ENCODE measurements at places on chromosomes 1 and 21. TPM values are rescaled to one million over a fixed set of nuclear protein-coding genes. Genes with fewer than 3 reads are reported as not detected.

GRCh38 chr1:48215889-48216288, 6.6 kb upstream of the SLC5A9 start:
- no peak overlapping the region for H3K4me3 ChIP-seq
- H3K27ac ChIP-seq: no peak overlapping the region
- no peak for DNase-seq

DNA sequence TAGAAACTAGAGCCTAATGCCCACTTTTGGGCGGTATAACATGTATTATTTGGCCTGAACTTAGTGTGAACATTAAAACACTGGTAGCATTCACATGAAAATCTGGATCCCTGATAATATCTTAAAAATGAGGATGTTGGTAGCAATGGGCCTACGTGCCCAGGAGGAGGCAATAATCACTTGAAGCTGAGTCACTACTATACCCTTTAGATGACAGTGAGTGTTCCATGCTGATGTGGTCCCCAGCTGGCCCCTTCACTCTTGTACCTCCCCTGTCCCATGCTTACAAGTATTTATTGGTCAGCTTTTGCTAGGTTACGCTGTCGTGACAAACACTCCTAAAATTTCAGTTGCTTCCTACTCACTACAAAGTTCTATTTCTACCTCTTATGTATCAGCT, 23.0 kb upstream of the POU2F1 start:
- no peak overlapping the region for H3K4me3 ChIP-seq
- no peaks in the 10 kb centered on the region for H3K27me3 ChIP-seq
- no peaks in the 10 kb centered on the region for H3K36me3 ChIP-seq
- H3K4me1 ChIP-seq: peaks cover 17% of the 10 kb centered on the region
- DNase-seq: no peak

C1orf56 gene
- 4.6 TPM for total RNA-seq

HPCAL4 gene
- 0.15 TPM for total RNA-seq

- H3K27ac ChIP-seq: peak overlapping the region; percentile 59
- H3K27me3 ChIP-seq: no peaks in the 10 kb centered on the region
- peak; percentile 89 for DNase-seq
- H3K4me3 ChIP-seq: no peak overlapping the region
Observed at GRCh38 chr1:226457307-226457712, 49.4 kb upstream of the PARP1 start.

IFNLR1 gene
- total RNA-seq: 18.1 TPM

DNA sequence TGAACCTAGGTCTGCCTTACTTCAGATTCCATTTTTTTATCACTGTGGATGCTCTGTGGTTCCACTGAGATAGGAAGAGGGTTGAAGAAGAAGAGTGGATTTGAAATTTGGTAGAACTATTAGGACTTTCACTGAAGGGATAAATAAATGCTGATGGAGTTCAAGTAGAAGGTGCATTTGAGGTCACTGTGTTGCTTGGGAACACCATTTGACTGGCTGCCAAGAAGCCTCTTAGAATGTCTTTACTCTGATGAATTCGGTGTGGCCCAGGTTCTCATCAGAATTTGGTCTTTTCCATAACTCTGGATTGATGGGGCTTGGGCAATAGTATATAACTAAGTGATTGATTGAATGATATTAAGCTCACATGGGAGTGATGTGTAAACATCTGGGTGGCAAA, 11.9 kb downstream of the XPR1 start:
- no peaks in the 10 kb centered on the region for H3K27me3 ChIP-seq
- H3K4me1 ChIP-seq: peaks cover 20% of the 10 kb centered on the region
- H3K36me3 ChIP-seq: no peaks in the 10 kb centered on the region
- no peak overlapping the region for H3K27ac ChIP-seq
- DNase-seq: no peak
- H3K4me3 ChIP-seq: no peak overlapping the region

DNA sequence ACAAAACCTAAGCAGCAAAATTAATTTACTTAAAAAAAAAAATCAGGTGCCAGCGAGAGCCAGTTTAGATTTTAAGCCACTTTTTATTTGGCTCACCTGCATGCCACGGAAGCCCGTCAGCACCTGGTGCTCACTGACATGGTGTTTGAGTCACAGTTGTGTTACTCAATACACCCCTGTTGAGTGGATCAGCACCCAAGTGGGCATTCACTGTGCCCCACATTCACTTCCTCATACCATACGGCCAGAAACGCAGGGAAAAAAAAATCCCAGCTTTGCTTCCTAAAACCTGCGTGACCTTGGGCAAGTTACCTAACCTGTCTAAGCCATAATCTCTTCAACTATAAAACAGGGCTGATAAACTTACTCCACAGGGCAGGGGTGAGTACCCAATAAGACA, 42.8 kb upstream of the SIM2 start:
- DNase-seq: no peak
- no peaks in the 10 kb centered on the region for H3K27me3 ChIP-seq
- no peak overlapping the region for H3K4me3 ChIP-seq
- peaks cover 4% of the 10 kb centered on the region for H3K4me1 ChIP-seq
- no peak overlapping the region for H3K27ac ChIP-seq
- no peaks in the 10 kb centered on the region for H3K36me3 ChIP-seq

DNA sequence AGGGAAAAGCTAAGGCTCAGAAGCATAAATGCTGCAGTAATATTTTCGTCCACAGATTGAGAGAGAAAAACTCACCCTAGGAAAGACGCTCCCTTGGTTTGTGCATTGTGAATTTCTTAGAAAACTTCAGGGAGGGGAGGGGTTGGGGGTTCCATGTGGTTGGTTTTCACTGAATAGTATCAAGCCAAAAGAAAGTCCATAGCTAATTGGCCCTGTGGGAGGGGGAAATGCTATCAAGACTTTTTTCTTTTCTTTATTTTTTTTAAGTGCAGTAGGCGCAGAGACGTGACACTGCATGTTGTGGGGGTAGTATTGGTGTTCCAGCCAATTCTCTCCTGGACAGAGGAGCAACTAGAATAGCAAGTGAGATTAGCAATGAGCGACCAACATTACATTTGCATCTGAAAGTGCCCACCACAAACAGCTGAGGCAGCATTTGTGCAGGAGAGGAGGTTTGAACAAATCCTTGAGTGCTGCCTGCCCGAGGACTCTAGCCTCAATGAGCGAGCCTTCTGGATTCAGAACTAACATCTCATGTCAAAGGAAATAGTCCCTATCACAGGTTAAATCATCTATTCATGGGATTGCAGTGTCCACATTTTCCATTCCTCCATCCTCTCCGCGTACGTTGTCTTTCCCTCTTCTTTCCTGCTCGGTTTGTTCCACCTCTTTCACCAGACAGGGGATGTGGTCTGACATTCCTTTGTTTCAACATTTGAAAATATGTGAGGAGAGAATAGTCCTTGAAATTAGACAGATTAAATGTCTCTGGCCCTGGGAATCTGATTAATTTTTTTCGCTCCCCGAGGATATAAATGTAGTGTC, 118.0 kb upstream of the MARK1 start:
- H3K36me3 ChIP-seq: no peaks in the 10 kb centered on the region
- no peak overlapping the region for H3K27ac ChIP-seq
- no peak for DNase-seq

GRCh38 chr1:204398197-204399125, 13.2 kb downstream of the PPP1R15B start:
- peak; percentile 88 for DNase-seq
- no peaks in the 10 kb centered on the region for H3K27me3 ChIP-seq
- peaks cover 16% of the 10 kb centered on the region for H3K36me3 ChIP-seq
- H3K27ac ChIP-seq: no peak overlapping the region
- no peaks in the 10 kb centered on the region for H3K4me1 ChIP-seq

SLC37A1 gene
- 47.1 TPM for total RNA-seq

- H3K4me1 ChIP-seq: no peaks in the 10 kb centered on the region
- no peaks in the 10 kb centered on the region for H3K36me3 ChIP-seq
- DNase-seq: no peak
- H3K27ac ChIP-seq: no peak overlapping the region
- H3K27me3 ChIP-seq: no peaks in the 10 kb centered on the region
Observed at GRCh38 chr1:185489406-185489805, 172.4 kb upstream of the IVNS1ABP start.

OR2L2 gene
- total RNA-seq: not detected

DNA sequence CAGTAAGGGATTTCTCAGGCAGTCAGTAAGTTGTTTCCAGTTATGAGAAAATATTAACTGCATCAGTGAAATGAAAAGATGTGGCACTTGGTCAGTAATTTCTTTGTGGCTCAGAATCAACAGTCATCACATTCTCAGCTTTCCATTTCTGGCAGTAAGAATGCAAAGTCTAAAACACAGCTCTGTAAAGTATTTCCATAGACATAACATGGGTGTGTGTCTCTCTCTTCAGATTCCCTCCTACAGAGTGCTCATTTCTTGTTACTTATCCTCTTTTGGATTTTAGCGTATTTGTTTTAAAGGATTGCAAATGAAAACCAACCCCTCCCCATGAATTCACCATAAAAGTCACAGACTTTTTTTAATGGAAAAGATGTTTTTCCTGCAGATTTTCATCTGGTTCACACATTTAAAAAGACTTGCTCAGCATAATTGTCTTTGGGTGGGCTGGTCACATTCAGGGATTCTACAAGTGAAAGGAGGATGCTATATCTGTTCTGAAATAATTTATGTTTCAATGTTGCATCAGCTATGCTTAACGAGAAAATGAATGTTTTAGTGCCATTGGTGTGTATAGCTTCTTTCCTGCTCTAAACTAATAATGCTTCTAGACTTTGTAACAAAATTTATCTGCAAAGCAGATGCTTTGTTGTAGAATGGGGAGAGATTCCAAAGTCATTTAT, 34.6 kb upstream of the CD55 start:
- H3K27me3 ChIP-seq: no peaks in the 10 kb centered on the region
- H3K4me1 ChIP-seq: no peaks in the 10 kb centered on the region
- H3K36me3 ChIP-seq: no peaks in the 10 kb centered on the region
- H3K27ac ChIP-seq: no peak overlapping the region
- DNase-seq: no peak

GRCh38 chr1:59831529-59831928, 16.8 kb downstream of the HOOK1 start:
- H3K4me1 ChIP-seq: no peaks in the 10 kb centered on the region
- H3K4me3 ChIP-seq: no peak overlapping the region
- H3K36me3 ChIP-seq: no peaks in the 10 kb centered on the region
- H3K27me3 ChIP-seq: no peaks in the 10 kb centered on the region
- DNase-seq: no peak

All from Karpas-422 (cell line).